ENCODE measurements at places on chromosomes 5 and 9. TPM values are rescaled to one million over a fixed set of nuclear protein-coding genes. Genes with fewer than 3 reads are reported as not detected.

Gene PHF24
- total RNA-seq = not detected

Gene WNK2
- total RNA-seq = 0.69 TPM

Gene OR2S2
- total RNA-seq = not detected

Gene ZNF366
- total RNA-seq = 0.19 TPM

Gene CCDC192
- total RNA-seq = not detected

Gene TAF11L8
- not detected for total RNA-seq

Gene TLX3
- not detected for total RNA-seq

Gene ZFP2
- total RNA-seq = 0.56 TPM

Gene SLC9A3
- 2.4 TPM for total RNA-seq

Gene IGIP
- total RNA-seq = 4.6 TPM

Gene MCTP1
- total RNA-seq = not detected

Gene PDE6A
- total RNA-seq = not detected

Gene ANKRD18B
- 0.32 TPM for total RNA-seq

Gene MCC
- 2.2 TPM for total RNA-seq

Gene OBP2B
- total RNA-seq = not detected

Gene FSTL4
- total RNA-seq = 0.17 TPM

Gene IL9
- total RNA-seq = not detected

Gene OR1J2
- not detected for total RNA-seq

Gene PPP1R2B
- total RNA-seq = 0.27 TPM

Gene FOXD4L5
- total RNA-seq = 1.2 TPM

Gene MEIKIN
- total RNA-seq = 0.74 TPM

Gene CD274
- total RNA-seq = 2.9 TPM

Gene PCDHB13
- total RNA-seq = 0.08 TPM

Gene OTP
- not detected for total RNA-seq

Gene NUTM2G
- not detected for total RNA-seq

Gene HSD17B4
- total RNA-seq = 74.8 TPM

Gene DMGDH
- total RNA-seq = 0.43 TPM

Gene NKD2
- 4.8 TPM for total RNA-seq

Gene UNC5A
- total RNA-seq = not detected

Gene WDR38
- total RNA-seq = not detected

Gene PCDHGA9
- total RNA-seq = 0.16 TPM

Gene ARL10
- total RNA-seq = 12.4 TPM

Gene INSL6
- not detected for total RNA-seq

Gene C5orf52
- total RNA-seq = not detected

Gene C9orf153
- total RNA-seq = 1.7 TPM

Gene ENTPD8
- total RNA-seq = not detected

Gene PCDHGB5
- total RNA-seq = 0.61 TPM

Gene TENT4A
- 52.2 TPM for total RNA-seq

Gene OMD
- total RNA-seq = not detected

Gene RAB24
- 24.3 TPM for total RNA-seq

Gene CMYA5
- total RNA-seq = 0.15 TPM

Gene NEK6
- total RNA-seq = 7.6 TPM

Gene SLIT3
- total RNA-seq = 0.08 TPM

Gene PAEP
- total RNA-seq = not detected

Gene BHMT
- total RNA-seq = not detected

Gene LHX3
- 0.21 TPM for total RNA-seq

Gene LAMC3
- total RNA-seq = 3.5 TPM

Gene SRA1
- total RNA-seq = 34.0 TPM

Gene JAKMIP2
- total RNA-seq = 0.88 TPM

Gene PRRT1B
- total RNA-seq = not detected

Gene IL13
- total RNA-seq = 0.51 TPM
